Activated T-cell treated with anti-CD3 and anti-CD28 coated beads, Interleukin-2, amount 50 U/mL, for 72 hours (primary cell): ENCODE measurements at places on chromosomes 2 and 18.

GRCh38 chr2:41741951-41742595, 305.7 kb upstream of the PKDCC start:
- DNase-seq, result no peak

DNA sequence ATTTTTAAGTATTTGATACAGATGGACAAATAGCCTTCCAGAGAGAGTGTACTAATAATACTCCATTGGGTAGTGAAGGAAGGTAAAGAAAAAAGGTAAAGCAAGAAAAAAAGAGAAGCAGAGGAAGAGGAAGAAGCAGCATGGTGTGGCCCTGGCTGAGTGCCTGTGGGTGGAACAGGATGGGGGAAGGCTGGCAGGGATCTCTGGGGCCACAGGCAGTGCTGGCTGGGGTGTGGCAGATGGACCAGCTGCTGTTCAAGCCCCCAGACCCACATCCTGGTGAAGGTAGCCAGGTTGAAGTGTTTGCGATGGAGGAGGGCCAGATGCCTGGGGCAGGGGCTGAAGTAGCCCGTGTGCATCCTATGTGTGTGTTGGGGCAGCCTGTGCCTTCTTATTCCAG, 79.0 kb downstream of the DYSF start:
- DNase-seq, result no peak

DNA sequence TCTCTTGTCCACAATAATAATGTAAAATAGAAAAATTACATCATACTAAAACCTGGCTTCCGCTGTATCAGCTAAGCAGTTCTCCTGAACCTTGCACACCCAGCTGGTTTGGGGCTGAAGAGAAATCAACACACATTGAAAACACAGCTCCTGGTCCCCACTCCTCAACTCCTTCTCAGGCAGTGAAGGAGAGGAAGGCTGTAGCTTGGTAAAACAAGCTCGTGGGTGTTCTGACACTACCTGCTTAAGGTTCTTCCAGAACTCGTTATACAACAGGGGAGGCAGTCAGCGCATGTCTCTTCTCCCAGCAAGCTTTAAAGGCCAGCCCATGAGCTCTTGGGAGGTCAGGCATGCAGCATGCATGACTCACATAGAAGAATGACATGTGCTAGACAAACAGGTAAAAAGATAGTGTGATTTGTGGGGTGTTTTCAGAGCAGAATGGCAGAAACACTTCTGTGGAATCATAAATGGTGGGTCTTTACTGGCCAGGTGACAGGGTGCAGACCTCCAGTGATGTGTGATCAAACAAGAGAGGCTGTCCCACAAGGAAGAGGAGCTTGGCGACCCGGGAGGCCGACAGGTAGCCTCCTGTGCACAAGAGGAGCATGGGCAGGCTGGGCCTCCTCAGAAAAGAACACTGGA, 69.1 kb downstream of the UXS1 start:
- no peak for DNase-seq

DNA sequence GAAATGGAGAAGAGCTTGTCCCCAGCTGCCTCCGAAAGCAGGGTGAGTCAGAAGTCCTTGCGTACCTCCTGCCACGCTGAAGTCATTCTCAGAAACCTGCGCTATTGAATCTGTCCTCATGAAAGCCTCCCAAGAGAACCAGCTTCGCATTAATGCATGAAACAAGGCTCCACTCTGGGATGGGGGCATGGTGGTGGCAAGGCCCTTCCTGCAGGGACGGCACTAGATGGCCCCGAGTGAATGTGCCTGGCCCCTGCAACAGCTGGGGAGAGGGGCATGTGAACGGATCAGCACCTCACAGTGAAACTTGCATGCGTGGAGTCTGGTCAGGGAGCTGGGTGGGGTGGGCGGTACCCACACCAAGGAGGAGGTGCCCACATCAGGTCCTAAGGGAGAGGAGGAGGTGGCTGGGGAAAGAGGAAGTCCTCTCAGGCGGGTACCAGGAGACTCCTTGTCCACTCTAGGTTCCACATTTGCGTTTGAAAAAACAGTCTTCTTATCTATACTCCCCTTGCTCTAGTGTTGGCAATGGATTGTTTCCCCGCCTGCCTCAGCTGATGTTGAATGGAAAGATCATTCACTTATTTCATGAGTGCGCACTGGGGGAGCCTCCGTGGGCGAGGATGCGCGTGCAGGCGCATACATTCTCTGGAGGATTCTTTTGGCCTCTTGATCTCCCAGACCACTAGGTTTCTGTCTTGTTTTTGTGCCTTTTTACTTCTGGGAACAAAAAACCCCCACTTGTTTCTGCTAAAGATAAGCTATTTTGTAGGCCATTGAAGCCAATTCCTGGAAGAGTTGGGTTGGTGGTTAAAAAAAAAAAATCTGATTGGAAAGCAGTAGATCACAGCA, 104.7 kb downstream of the KLHL29 start:
- peak; percentile 41 for DNase-seq

GRCh38 chr18:13414521-13414920, 196.0 kb downstream of the LDLRAD4 start:
- DNase-seq, result no peak

- DNase-seq, result no peak
These were observed 98.3 kb downstream of the MYCN start for GRCh38 chr2:16038621-16039020.

DNA sequence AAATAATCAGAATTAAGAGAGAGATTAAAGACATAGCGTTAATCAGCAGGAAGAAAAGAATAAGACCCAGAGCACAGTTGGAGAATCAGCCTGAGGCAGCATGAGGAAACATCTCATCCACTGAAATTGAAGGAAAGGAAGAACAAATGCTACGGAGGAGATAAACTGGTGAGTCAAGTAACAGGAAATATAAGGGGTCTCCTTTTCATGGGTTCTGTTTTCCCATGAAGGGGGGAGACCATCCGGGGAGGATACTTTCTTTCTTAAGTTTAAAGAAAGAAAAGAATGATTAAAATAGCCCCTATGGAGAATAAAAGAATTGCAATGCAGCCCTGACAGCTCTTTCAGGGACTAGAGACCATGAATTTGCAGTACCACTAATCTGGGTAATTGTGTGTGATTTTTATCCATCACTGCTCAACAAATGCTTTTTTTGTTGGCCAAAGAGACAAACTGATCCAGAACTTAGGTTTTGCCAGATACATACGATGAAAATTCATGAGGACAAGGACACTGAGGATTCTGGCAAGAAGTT, 17.7 kb downstream of the ROCK2 start:
- DNase-seq, result no peak

- DNase-seq, result peak; percentile 62
These were observed 3.9 kb downstream of the CTLA4 start for GRCh38 chr2:203871371-203871983.

GRCh38 chr2:200845669-200846325, 18.7 kb downstream of the CLK1 start:
- DNase-seq, result no peak

GRCh38 chr2:96233880-96234316, 25.3 kb upstream of the STARD7 start:
- no peak for DNase-seq

- no peak for DNase-seq
These were observed 659.0 kb upstream of the CDH7 start for GRCh38 chr18:65091744-65092329.

GRCh38 chr2:79977792-79978191, 326.8 kb downstream of the LRRTM1 start:
- no peak for DNase-seq

GRCh38 chr2:215680605-215681598, 245.0 kb upstream of the FN1 start:
- peak; percentile 34 for DNase-seq

GRCh38 chr2:181684454-181685149, 4.3 kb upstream of the NEUROD1 start:
- DNase-seq, result no peak

DNA sequence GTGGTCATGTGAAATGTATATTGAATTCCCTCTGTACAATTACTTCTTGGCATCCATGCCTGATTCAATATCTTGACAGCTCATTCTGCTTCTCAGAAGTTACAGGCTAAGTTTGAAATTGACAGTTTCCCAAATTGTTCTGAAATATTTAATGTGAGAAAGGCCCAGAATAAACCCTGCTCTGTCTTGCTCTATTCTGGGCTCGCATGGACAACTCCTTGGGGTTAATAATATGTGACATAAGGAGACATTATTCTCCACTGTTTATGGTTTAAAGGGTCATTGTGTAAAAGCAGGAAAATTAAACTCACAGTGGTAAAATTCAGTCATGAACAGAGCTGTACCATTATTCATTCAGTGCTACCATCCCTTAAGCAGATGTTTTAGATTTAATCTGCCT, 160.7 kb upstream of the CNTNAP5 start:
- no peak for DNase-seq

DNA sequence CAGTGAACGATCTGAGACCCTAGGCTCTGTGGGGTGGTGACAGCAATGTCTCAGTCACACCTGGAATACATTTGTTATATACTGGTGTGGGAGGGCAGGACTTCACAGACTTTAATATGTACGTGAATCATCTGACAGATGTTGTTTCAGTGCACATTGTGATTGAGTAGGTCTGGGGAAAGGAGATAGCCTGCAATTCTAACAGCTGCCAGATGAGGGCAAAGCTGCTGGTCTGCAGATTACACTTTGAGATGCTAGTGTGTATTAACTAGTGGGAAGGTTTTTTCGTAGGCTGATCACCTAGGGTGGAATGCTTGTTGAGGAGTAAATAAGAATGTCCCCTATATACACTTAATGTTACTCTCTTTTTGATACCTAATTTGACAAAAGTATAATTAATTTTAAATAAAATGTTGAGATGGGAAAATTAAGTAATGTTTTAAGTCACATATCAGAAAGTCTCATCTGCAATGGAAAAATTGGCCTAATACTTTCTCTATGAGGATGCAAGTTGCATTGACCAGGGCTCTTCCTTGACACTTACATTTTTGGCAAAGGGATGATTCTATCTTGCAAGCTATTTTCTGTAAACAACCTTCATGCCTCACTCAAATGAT, 496.9 kb upstream of the HNMT start:
- DNase-seq, result peak; percentile 0

DNA sequence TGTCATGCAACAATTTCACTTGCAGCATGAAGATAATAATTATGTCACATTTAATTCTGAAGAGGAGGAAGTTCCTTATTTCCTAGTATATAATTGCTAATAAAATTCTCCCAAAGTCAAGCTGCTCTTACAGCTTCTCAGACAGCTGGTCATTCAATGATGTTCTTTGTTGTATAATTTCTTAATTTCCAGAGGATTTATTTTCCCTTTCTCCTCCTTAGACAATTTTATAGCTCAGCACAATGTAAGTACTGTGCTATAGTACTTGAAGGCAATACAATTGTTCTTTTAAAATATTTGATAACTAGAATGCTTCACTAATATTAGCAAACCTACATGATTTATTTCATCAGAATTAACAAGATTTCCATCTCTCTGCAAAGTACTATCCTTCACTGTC, 73.4 kb downstream of the ROCK1 start:
- DNase-seq, result no peak

DNA sequence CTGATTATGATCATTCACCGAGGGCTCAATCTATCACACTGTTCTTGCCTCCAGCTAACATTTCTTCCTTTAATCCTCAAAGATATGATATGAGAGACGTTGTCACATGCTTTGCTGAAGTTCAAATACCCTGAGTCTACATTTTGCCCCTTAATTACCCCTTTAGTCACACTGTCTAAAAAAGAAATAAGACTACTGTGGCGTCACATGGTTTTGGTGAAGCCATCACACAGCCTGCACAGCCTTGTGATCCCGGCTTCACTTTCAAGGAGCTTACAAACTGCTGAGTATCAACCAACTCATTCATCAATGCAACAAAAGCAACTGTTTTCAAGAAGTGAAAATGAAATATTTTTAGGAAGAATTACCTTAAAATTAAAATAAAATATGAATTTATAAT, 31.9 kb upstream of the SOCS6 start:
- no peak for DNase-seq
